T-cell (primary cell): ENCODE measurements at places on chromosomes 2 and 18. TPM values are rescaled to one million over a fixed set of nuclear protein-coding genes. Genes with fewer than 3 reads are reported as not detected.

Gene IL1B
- 1.1 TPM for total RNA-seq

Gene CD28
- 154 TPM for total RNA-seq

Gene SEMA4F
- 18.6 TPM for total RNA-seq

Gene DOK6
- total RNA-seq, result not detected

Gene GPR45
- not detected for total RNA-seq
